Ovary (tissue), 10 donors: ENCODE measurements at places on chromosomes 12 and 14. TPM values are rescaled to one million over a fixed set of nuclear protein-coding genes. Genes with fewer than 3 reads are reported as not detected.

The KRT3 gene
- total RNA-seq = not detected

The PTPN21 gene
- 42.6 TPM for total RNA-seq

The TOMM20L gene
- not detected for total RNA-seq

The HOXC13 gene
- total RNA-seq = not detected

The GUCY2C gene
- total RNA-seq = not detected

The SAMD4A gene
- 4.6 TPM for total RNA-seq

The SCNN1A gene
- total RNA-seq = 10.8 TPM

The ABCB9 gene
- 5.5 TPM for total RNA-seq

The CYP27B1 gene
- 0.63 TPM for total RNA-seq

The ABHD12B gene
- 5.1 TPM for total RNA-seq

The C14orf39 gene
- total RNA-seq = 0.84 TPM

The CARMIL3 gene
- 1.3 TPM for total RNA-seq

The PRB4 gene
- total RNA-seq = not detected

The IKZF4 gene
- 33.2 TPM for total RNA-seq

The KRT4 gene
- 0.34 TPM for total RNA-seq

The ETFBKMT gene
- 6.3 TPM for total RNA-seq

The TAS2R7 gene
- total RNA-seq = not detected

The CACNA2D4 gene
- total RNA-seq = 6.8 TPM

The WDR89 gene
- 20.2 TPM for total RNA-seq

The PROX2 gene
- not detected for total RNA-seq

The ADCY4 gene
- 11.3 TPM for total RNA-seq

The MYO1H gene
- total RNA-seq = 0.34 TPM

The GPR162 gene
- 9.3 TPM for total RNA-seq

The CCDC197 gene
- total RNA-seq = not detected

The CPM gene
- total RNA-seq = 35.8 TPM

The FAM222A gene
- 28.4 TPM for total RNA-seq

The IL22 gene
- total RNA-seq = not detected

The CISTR gene
- not detected for total RNA-seq

The SERPINA3 gene
- total RNA-seq = 261 TPM

The PEX5 gene
- 65.6 TPM for total RNA-seq

The SYT10 gene
- 8.5 TPM for total RNA-seq
